Stimulated activated CD8-positive, alpha-beta memory T cell treated with anti-CD3 and anti-CD28 coated beads, Interleukin-15, amount 100 ng/mL, for 24 hours (primary cell): ENCODE measurements at places on chromosomes 7 and 10.
A peak's percentile ranks its signal among the peaks of the same experiment; 100 is the strongest.

- DNase-seq = no peak
These were observed 2.0 kb downstream of the GAL3ST4 start for GRCh38 chr7:100166317-100166940.

DNA sequence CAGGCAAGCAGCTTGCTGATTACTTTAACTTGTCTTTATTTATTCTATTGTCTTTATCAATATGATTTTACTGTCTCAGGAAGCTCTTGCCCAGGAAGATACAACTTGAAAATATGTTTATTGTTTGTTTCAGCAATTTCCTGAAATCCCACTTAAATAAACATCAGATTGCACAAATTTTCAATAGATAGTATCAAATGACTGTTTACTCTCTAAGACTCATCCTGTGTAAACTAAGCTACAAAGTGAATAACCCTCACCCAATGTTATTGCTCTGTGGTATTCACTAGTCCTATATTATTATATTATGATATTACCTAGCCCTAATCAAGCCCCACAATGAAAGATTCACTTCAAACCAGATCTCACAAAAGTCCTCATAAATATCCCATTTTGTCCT is 130.4 kb upstream of the HPS1 start:
- DNase-seq = no peak

- no peak for DNase-seq
These were observed 43.0 kb upstream of the GRM3 start for GRCh38 chr7:86600506-86601290.

DNA sequence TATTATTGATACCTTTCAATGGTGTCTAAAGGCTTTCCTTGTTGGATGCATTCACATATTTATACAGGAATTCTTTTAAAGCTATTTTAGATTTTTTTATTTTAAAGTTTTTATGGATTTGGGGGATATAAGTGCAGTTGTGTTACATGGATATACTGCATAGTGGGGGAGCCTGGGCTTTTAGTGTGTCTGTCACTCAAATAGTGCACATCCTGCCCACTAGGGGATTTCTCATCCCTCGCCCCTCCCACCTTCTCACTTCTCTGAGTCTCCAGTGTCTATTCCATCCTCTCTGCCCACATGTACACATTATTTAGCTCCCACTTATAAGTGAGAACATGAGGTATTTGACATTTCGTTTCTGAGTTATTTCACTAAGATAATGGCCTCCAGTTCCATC is 154.0 kb upstream of the MKI67 start:
- no peak for DNase-seq

- no peak for DNase-seq
These were observed 83.3 kb upstream of the DNAJC1 start for GRCh38 chr10:22086730-22087401.

- DNase-seq = no peak
These were observed 328.1 kb downstream of the HGF start for GRCh38 chr7:81441750-81442149.

DNA sequence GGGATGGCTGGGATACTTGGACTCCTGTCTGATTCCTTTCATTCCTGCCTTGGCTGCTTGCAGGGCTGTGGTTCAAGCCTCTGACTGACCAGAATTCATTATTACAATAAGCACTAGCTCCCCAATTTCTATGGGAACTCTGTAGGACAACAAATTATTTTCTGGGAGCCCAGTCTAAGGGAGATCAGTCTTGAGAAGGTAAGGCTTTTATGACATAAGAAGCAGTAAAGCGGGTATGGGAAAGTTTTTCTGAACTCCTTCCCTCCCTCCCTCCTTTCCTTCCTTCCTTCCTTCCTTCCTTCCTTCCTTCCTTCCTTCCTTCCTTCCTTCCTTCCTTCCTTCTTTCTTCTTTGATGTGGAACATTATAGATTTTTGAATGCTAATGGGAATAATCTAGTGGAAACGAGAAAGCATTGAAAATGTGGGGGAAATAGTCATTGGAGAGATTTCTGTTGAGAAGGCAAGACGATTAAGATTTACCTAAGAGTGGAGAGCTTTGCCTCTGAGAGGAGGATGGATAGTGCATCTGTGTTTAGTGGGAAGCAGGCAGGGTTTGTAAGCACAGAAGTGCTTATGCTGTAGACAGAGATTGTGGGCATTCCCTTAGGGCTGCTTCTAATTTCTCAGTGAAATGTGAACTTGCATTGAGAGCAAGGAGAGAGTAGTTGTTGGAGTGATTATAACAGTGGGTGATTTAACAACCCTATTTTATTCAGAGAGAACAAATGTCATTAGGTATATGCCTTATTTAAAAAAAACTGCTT is 201.5 kb downstream of the DNAJB9 start:
- DNase-seq = no peak

DNA sequence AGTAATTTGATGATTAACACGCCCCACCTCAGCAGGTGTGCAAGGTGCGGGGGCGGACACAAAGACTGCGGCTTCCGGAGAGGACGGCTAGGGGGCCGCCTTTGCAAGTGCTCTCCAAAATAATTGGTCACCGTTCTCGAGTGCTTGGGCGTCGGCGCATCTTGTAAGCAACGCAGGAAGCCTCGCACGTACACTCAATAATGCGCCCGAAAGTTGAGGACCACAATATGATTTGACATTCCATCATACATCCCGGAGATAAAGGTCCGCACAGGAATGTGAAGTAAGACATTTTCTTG is 114.7 kb downstream of the EBF3 start:
- DNase-seq = no peak

GRCh38 chr7:105849122-105849855 is 27.1 kb downstream of the ATXN7L1 start:
- DNase-seq = peak; percentile 31

DNA sequence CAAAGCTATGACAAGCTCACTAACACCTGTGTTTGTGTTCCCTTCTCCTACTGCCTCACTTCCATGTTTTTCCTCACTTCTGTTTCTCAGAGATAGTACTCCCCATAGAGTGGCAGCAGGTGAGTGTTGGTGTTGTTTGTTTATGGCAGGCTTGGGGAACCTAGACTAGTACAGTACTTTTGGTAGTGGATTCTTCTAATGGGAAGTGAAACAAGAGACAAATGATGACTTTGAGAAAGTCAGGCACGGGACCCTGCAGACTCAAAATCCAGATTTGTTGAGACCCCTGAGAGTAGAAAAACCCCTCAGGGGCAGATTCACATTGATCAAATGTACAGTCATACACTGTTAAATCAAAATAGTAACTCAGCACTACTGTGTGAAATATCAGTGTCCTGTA is 6.4 kb upstream of the CFAP69 start:
- no peak for DNase-seq

GRCh38 chr7:145031162-145031561 is 195.3 kb upstream of the TPK1 start:
- DNase-seq = no peak

DNA sequence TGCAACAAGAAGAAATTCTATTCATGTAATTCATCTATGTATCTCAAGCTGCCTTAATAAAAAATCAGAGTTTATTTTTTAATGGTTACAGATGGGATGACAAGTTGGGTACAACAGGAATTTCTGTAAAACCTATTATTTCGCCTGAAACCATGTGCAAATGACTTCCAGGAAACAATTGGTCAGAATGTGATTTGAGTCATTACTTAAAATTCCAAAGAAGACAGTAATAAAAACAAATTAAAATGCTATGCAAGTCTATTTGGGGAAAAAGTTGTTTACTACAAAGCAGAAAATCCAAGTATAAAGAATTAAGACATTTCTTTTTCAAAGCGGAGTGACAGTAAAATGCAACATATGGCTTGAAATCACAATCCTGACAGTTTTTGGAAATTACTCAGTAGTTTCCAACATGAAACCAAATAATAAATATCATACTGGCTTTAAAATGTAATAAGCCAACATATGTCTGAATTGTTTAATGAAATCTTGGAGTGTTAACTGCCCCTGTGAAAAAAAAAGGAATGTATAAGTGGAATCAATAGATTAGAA is 41.5 kb upstream of the SEMA3C start:
- no peak for DNase-seq

GRCh38 chr10:11896549-11897200 is 73.5 kb downstream of the PROSER2 start:
- no peak for DNase-seq

DNA sequence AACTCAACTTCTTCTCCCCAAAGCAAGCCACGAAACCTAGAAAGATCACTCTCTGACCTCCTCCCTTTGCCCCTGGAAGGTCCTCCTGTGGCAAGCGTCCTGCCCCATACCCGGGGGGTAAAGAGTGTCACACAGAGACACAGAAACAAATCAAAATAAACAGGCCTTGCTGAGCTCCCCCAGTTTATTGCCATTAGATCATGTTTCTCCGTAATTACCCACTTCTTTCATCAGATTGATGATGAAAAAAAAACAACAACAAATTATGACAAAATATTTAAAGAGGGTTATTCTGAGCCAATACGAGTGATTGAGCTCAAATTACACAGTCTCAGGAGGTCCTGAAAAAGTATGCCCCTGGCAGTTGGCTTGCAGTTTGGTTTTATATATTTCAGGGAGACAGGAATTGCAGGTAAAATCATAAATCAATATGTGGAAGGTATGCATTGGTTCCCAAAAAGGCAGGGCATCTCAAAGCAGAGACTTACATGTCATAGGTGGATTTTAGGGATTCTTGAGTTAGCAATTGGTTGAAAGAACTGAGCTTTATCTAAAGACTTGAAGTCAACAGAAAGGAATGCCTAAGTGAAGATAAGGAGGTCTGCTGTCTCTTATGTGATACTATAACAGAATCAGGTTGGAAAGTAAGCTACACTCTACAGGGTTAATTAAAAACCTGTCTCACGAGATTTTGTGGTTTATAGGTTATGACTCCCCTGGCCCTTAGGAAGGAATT is 86.2 kb downstream of the APBB1IP start:
- no peak for DNase-seq

DNA sequence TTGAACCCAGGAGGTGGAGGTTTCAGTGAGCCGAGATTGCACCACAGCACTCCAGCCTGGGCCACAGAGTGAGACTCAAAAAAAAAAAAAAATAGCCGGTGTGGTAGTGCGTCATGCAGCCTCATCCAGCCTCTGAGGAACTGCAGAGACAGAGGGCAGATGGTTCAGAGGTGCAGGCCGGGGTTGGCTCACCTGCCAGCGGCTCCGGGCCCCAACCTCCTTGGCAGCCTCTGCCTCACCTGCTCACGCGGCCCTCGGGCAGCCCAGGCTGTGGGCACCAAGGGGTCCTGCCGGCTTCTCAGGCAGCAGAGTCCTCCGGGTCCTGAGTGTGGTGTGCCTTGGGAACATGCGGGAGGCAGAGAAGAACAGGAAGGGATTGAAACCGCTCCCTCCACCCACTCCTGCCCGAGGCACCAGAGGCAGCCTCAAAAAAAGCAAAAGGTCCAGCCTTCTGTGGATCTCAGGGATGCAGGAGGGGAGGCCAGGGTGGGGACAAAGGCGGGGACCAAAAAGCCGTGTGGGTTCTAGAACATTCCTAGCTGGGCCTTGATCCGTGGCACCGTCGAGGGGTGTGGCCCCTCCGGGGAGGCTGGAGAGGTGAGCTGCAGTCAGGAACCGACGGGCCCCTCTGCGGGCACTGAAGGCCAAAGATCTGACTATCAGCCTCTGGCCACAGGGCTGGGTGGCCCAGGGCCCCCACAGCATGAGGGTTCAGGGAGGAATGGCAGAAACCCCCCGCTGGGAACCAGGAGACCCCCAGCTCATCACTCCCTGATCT is 55.4 kb upstream of the DNAJB6 start:
- DNase-seq = no peak

GRCh38 chr7:31948029-31948428 is 122.2 kb downstream of the PDE1C start:
- DNase-seq = no peak

- no peak for DNase-seq
These were observed 129.0 kb downstream of the ABCA13 start for GRCh38 chr7:48300301-48300700.

DNA sequence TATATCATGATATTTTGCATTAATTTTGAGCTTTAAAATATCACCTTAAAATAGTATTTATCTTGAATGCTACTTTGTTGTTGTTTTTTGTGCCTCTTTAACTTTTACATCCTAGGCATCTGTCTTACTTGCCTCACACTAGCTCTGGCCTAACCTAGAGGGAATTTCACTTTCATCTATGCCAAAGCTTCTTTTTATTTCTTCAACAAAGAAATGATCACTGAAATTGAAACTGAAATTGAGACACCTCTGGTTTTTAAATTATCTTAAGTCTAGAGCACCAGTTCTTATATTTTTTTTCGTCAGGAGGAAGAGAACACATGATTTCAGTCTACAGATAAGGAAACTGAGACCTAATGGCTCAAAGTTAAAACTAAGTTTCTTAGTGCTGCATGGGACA is 3.5 kb upstream of the SCIN start:
- DNase-seq = no peak

DNA sequence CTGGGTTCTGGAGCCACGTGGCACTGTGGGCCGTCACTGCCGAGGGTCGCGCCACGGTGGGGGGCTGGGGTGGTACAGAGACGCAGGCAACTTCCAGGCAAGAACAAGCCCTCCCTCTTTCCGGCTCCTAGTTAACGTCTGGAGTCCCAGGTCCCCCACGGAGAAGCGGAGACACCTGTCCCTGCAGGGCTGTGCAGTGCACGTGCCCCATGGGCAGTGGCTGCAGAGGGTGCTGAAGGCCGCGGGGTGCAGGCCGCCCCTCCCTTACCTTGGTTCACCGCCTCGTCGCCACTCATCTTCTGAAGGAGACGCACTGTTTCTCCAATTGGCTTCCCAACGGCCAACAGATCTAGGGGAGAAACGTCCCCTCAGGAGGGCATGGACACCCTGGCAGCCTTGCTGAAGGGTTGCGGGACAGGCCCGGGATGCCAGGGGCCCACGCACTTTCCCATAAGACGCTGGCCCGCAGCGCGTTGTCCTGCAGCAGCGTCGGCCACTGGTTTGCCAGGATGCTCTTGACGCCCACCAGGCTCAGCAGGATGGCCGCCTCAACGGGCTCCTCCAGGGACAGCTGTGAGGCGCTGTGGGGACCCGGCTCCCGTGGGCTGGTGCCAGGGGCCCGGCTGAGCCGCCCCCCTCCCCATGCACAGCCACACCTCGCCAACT is 24.3 kb upstream of the NKX6-2 start:
- DNase-seq = no peak

DNA sequence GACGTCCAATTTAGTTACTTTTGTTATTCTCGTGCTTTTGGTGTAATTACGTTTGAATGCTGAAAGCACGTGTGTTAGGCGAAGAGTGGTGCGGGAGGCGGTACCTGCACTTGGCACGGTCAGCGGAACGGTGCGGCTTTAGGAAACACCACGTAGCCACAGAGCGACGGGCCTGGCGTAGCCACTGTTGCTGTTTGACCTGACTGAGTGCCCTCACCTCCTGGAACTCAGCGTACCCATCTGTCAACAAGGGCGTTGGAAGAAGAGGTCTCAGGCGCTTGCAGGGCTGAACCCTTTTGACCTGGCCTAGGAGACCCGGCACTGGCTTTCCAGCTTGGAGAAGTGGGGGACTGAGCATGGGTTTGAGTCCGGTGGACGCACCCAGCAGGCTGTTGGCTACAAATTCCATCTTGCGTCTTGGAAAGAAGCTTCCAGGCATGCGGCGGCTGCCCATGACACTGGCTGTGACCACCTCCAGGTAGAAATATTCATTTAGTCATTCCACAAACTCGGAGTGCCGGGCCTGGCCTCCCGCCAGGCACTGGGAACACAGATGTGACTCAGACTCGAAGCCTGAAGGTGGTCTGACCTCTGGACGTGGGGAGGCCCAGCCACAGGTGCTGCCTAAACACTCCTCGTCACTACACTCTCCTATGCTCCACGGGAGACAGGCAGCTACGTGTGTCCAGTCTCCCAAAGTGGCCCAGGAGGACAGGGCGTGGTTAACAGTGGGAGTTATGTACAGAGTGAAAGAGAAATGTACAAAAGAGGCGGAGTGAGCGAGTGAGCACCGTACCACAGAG is 22.2 kb downstream of the FAM20C start:
- DNase-seq = no peak

GRCh38 chr10:99569253-99569939 is 36.7 kb downstream of the NKX2-3 start:
- no peak for DNase-seq

- DNase-seq = no peak
These were observed 6.5 kb upstream of the PPIF start for GRCh38 chr10:79340646-79341244.
